ENCODE measurements at places on chromosomes 12 and 14.

DNA sequence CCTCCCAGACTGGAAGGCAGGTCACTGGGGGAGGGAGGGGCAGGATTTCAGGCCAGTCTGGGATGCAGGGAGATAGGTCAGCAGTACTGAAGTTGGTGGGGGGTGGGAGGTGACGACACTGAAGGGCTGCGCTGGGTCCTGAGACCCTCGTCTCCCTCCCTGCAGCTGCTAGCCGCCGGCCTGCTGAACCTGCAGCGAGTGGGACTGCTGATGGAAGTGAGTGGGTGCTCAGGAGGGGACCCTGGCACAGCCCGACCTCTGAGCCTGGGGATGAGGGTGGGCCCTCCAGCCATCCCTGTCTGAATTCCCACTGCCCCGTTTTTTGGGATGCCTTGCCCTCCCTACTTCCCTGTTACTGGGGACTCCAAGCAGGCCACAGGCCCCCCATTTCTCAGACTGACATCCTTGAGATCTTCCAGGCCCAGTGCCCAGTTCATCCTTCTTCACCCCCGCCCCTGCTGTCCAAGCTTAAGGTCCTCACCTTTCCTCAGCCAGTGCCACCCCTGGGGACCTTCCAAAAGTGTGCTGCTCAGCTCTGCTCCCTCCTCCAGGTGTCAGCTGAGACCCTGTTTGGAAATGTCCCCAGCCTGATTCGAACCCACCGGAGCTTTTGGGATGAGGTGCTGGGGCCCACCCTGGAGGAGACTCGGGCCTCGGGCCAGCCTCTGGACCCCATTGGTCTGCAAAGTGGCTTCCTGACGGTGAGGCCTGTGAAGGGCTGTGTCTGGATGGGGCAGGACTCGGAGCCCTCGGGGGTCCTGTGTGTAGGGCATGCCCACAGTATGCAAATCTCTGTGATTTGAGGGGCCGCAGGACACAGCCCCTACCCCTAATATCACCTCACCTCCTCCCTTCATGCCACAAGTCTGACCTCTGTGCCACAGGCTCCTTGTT is 5.5 kb downstream of the PLEKHG6 start:
- DNase-seq: no peak

- DNase-seq: no peak
These were observed 5.3 kb upstream of the UBC start for GRCh38 chr12:124919521-124920352.

- no peak for DNase-seq
These were observed 121.3 kb upstream of the MAX start for GRCh38 chr14:65223636-65224035.

DNA sequence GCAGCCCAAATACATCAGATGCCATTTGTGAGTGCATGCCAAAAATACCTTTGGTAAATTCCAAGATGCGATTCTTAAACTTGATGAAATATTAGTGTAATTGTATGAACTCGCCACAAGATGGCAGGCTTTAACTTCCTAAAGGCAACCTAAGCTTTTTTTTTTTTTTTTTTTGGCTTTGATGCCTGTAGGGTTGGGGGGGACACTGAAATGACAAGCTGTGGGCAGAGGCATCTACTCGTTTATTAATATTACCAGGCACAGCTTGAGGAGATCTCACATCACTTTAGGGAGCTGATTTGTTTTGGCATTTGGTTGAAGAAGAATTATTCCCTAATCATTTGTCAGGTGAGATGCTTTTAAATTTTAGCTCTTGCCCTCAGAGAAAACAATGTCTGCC is 126.7 kb upstream of the CCDC196 start:
- no peak for DNase-seq

GRCh38 chr14:59057551-59057950 is 130.9 kb upstream of the DAAM1 start:
- DNase-seq: no peak

DNA sequence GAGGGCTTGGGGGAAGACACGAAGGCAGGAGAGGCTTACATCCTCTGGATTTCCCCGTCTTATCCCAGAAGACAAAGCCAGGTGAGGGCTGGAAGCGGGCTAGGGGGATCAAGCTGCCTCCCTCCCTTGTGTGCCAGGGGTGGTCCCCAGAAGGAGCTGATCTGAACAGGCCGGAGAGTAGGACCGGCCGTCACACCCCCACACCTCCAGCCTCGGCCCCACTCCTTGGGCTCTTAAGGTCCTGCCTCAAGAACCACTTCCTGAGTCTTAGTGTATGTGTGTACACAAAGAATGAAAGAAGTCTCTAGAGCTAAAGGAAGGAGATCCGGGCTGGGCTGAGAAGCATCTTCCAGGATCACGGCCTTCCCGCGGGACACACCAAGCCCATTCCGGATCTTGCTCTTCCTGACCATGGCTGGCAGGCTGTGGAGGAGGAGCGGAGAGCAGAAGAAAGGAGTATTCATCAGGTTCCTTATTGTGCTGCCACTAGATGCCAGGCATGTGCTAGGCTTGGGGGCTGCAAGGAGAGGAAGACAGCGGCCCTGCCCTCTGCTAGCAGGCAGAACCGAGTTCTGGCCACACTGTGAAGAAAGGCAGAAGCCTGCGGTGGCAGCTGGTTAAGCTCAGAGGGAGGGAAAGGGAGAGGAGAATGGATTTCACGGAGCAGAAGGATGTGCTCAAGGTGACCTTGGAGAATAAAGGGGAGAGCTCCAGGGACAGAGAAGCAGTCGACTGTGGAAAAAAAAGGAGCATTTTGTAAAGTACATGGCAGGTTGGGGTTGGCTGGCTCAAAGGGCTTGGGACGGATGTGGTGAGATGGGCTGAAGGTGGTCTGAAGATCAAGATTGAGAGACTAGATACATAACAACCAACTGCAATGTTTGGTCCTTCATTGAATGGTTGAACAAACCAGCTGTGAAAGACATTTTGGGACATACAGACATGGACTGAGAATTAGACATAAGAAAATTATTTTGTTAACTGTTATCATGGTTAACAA is 1.3 kb upstream of the CD63 start:
- no peak for DNase-seq

DNA sequence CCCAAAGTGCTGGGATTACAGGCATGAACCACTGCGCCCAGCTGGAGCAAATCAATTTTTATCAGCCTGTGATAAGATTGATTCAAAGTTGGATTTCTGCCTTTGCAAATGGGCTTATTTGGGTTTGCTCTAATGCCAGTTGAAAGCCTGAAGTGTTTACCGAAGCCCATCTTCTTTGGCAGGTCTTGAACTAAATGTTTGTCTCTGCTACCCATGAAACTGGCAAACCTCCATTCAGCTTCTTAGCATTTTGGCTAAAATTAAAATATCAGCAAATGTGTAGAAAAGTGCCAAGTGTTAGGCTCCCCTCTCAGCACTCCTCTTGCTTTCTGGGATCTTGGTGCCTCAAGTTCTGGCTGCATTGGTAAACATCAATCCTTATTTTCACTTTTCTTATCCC is 61.5 kb downstream of the MGAT4C start:
- DNase-seq: no peak

DNA sequence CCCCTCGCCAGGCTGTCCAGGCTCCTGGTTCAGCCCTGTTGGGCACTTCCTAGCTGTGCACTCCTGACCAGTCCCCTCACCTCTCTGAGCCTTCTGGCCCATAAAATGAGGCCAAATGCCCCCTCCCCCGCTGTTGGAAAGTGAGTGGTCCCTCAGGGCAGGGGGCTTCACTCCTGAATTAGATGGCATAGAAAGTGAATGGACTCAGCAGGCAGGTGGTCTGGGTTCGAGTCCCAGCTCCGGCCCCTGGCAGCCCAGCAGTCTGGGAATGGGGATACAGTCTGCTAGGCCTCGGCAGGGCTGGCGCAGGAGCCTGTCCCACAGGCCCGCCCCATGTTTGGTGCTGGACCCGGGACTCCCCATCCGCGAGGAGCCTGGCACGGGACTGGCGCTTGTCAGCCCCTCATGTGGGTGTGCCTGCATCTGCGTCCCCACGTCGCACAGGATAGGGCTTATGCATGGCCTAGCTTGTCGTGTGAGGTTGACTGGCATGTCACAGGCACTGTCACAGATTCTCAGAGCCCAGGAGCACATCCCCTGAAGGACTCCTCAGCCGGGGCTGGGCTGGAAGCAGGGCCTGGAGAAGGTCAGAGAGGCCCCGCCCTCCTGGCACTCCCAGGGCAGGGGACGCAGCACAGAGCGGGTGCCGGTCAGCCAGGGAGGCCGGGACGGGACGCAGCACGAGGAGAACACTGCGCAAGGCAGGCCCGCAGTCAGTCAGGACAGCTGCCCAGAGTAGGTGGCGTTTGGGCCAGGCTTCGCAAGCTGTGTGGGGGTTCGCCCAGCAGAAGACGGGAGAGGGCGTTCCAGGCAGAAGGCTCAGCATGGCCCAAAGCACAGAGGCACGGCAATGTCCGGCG is 40.5 kb downstream of the DIO3 start:
- DNase-seq: no peak

DNA sequence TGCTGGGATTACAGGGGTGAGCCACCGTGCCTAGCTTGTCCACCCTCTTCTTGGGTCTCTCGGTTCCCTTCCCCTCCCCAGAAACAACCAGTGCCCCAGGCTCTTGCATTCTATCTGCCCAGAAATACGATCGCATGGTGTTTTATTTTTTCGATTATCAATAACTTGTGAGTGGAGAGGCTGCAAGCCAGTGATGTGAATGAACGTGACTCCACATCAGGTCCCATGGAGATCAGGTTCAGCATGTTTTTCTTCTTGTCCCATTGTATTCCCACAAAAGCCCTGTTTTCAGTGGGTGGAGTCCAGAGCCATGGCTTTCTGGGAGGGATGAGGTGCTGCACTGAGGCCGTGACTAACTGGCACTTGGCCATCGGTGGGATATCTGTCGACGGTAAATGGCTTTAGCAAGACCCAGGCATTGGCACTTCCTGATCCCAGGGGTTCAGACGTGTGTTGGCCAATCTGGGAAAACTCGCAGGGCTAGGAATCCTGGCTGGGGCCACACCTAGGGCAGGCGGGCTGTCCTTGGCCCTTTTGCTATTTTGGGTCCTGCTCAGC is 12.7 kb upstream of the HNF1A start:
- DNase-seq: no peak

DNA sequence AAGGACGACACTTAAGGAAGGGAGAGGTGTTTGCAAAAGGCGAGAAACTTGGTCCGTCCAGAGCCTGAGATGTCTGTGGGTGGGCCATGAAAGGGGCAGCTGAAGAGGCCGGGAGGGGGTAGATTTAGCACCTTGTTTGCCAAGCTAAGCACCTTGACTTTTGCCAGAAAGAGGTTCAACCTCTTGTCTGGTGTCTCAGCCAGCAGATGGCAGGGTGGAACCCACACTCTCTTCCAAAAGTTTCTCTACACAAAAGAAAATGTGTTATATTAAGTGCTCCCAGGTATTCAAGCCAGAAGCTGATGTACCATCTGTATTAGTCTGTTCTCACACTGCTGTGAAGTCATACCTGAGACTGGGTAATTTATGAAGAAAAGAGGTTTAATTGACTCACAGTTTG is 69.9 kb downstream of the SUDS3 start:
- no peak for DNase-seq

- DNase-seq: no peak
These were observed 32.7 kb downstream of the TSPAN11 start for GRCh38 chr12:30959110-30959710.

- no peak for DNase-seq
These were observed 51.2 kb downstream of the TESC start for GRCh38 chr12:117047810-117048584.

DNA sequence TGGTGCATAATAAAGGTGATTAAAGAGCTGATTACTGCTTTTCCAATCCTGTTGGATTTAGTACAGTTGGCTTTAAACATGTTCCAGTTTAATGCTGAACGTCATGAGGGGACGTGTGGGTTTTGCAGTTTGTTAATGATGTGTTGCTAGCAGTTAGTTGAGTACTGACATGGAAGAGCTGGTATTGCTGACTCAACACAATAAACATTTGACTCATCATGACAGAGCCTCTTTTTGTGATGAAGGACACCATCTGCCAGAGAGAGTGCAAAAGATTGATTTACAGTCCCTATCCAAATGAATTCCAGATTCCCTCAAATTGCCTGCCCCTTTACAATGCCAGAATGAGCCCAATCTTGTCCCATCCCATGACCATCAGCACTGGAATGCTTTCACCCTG is 346.2 kb upstream of the PRICKLE1 start:
- DNase-seq: no peak

DNA sequence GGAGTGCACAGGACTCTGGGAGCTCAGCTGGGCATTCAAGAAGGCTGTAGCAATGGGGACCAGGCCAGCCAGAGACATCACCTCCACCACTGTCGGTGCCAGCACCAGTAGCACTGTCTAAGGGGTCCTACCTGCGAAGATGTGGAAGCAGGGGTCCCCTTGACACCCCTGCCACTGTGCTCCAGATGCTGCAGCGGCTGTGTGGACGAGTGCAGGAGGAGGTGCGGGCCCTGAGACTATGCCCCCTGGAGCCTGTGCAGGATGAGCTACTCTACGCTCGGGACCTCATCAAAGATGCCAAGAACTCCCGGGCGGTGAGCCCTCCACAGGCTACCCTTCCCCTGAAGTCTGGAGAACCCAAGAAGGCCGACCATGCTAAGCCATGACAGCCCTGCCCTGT is 8.6 kb downstream of the CARMIL3 start:
- no peak for DNase-seq

- DNase-seq: no peak
These were observed 24.3 kb upstream of the PARP11 start for GRCh38 chr12:3897371-3897971.

GRCh38 chr12:114500131-114500530 is 94.2 kb upstream of the TBX5 start:
- no peak for DNase-seq

GRCh38 chr12:91400271-91400670 is 217.7 kb upstream of the DCN start:
- no peak for DNase-seq

- DNase-seq: no peak
These were observed 1.2 kb downstream of the SCNN1A start for GRCh38 chr12:6374028-6374785.

DNA sequence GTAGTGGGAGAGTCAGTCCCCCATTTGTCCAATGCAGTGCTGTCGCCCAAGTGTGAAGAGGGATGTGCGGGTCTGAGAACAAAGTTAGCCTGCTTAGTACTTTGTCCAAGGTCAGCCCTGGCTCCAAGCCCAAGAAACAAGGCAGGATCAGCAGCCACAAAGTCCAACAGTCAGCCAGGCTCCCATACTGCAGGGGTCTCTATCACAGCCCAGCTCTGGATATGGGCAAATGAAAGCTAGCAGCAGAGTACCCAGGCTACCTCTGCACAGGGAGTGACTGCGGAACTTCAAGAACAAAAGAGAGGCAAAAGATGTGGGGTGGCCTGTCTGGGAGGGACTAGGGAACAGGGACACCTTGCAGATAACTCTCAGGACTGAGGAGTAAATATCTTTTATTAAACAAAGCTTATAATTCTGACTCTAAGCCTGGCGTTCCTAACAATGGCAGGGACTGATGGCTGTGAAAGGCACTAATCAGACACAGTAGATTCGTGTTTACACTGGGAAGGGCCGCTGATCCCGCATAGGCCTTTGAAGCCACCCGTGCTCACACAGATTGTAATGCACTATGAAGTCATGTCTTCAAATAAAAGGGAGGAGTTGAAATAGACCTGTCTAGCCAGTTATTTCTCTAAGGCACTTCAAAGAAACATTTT is 91.0 kb upstream of the EEA1 start:
- DNase-seq: no peak

- no peak for DNase-seq
These were observed 42.2 kb upstream of the CAPRIN2 start for GRCh38 chr12:30796891-30797371.
